ENCODE measurements at places on chromosomes 3 and 15.

GRCh38 chr3:166405896-166406295 lies 568.7 kb upstream of the BCHE start:
- DNase-seq = peak; percentile 3

GRCh38 chr15:89599021-89599420 lies 23.8 kb downstream of the TICRR start:
- DNase-seq = no peak

DNA sequence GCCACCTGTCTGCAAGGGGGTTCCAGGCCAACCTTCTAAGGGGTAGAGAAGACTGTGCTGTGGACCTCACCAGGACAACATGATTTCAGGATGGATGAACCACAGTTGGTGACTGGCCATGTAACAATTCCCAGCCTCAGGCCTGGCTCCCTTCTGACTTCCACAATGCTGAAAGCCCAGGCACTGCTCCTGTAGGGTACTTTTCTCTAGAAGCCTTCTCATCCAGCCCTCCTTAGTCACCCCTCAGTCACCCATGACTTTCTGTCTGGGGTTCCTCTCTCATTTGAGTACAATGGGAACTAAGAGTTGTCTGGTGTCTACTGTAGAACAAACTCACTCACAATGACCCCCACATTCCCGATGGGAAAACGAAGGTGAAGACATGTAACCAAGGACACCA lies 8.6 kb downstream of the ALS2CL start:
- DNase-seq = no peak

GRCh38 chr3:184757022-184757651 lies 45.3 kb upstream of the MAGEF1 start:
- peak; percentile 96 for DNase-seq

GRCh38 chr3:80087767-80088166 lies 320.0 kb upstream of the ROBO1 start:
- DNase-seq = peak; percentile 75

DNA sequence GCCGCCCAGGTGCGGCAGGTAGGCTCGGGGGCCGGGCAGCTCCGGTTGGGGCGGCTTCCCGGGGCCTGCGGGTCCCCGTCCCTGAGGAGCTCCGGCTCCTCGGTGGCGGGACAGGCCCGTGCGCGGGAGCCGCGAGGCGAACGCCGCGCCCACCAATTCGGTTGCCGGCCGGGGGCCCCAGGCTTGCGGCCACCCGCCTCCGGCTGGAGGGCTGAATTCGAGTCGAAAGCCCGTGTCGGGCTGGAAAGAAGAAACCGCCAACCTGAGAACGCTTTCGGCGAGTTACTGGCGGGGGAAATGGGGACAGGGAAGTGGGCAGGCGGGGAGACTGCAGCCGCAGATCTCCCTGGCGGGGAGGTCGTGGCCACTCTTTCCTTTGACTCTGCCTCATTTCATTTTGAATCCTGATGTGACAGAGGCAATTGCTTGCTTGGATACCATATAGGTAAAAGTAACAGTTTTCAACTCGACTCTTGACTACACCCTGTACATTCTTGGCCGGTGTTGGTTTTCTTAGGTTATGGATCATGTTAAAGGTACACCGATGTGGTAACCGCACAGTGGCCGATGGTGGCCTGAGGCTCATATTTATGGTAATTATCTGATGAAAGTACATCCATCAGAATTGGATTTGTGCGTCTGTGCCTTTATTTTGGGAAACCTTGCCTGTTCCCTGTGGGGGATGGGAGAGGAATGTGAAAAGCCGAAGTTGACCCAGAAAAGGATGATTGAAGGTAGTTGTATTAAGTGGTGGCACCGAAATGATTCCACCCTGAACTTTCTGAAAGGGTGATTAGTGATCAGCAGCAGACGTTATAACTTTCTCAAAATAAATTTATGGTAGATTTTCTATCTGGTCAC lies 1.7 kb downstream of the B3GNT5 start:
- DNase-seq = peak; percentile 10

DNA sequence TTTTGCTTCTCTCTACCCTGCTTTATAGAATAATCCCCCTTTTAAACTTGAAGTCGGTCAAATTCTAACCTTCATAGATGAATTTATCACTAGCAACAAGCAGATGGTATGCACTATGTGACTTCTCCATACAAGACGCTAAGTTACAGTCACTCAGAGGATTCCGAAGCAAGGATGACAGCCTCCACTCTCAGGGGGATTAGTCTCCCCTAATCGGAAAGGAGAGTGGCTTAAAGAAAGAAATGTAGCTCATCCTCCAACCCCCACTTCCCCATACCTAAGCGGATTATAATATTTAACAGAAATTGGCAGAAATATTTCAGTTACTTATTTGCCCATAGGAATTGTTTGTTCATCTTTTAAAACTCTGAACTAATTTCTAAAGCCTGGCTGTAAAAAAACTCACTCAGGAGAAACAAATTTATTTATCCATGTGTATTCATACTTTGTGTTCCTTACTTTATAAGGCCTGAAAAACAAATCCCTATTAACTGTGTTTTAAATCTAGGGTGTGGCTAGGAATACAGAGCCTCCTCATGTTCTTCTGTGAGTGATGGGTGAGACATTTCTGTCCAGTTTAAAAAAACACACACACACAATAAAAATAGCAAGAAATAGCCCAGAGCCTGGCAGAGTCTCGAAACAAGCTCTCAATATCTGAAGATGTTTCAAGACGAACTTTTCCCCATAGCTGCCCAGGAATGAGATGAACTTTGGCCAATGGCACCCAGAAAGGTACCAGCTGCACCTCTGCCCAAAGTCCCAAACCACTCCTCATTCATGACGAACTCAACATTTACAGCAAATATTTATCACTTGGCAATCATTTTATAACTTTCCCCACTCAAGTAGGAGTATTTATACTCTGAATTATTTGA lies 18.7 kb downstream of the SIAH2 start:
- no peak for DNase-seq

GRCh38 chr3:196471551-196471950 lies 32.0 kb downstream of the RNF168 start:
- DNase-seq = peak; percentile 41

GRCh38 chr3:14317057-14317553 lies 85.3 kb upstream of the SLC6A6 start:
- DNase-seq = no peak

DNA sequence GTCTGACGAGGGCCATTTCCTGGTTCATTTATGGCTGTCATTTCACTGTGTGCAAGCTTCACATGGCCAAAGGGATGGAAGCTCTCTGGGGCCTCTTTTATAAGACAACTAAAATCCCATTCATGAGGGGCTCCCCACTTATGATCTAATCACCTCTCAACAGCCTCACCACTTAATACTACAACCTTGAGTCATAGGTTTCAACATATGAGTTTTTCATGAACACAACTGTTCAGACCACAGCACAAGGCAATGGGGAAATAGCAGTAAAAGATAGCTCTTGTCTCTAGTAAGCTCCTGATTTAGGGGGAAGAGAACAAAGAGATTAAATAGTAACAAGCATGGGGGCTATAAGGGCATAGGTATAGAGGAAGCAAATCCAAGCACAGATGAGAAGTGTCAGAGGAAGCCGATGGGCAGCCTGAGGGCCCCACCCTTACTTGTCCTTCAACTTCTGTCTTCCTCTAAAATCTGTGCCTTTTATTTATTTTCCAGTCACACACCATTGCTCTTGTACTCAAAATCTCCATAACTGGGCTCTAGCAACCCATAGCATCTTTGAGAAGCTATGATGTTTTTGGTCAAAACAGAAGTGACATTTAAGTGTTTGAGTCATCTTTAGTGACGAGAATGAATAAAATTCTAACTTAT lies 329.1 kb downstream of the UNC13C start:
- DNase-seq = no peak

DNA sequence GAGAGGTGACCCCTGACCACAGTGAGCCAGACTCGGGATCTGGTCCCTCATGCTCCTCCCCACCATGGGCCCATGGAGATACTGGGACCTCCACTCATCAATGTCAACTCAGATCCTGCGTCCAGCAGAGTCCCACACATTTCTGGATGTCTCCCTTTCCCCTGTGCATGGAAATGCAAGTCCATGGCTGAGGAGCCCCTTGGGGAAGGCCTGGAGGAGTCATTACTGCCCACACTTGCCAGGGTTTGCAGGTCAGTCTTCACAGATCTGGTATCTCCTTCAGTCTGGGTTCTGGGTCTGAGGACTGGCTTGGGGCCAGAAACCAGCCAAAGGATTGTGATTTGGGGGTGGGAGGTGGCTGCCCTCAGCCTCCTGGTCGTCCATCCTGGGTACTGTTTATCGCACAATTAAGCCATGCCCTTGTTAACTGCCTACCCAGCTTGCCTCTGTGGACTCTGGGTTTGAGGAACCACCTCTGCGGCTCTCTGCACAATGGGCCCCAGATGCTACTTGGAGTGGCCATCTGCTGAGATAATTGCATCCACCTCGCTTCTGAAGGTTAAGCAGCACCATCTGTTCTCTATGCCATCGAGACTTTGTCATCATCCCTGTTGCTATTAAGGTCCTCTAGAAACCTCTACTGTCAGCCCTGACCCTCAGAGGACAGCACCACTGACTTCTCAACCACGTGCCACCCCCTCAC lies 49.9 kb upstream of the KLF13 start:
- no peak for DNase-seq

GRCh38 chr15:69082554-69082953 lies 68.1 kb downstream of the NOX5 start:
- DNase-seq = no peak

DNA sequence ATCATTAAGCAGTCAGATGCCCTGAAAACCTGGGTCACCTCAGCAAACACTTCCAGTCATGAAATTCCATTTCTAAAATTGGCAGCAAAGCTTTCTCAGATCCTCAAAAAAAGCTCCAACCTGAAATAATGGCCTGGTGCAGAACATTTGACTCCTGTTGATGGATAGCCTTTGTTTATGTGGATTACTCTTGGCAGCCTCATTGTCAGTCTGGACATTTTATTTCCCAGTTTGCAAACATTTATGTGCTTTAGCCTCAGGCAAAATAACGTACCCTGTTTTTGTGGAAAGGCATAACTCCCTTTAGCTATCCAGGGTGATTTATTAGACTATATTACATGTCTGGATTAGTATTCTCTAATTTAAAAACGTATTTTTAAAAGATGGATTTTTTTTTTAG lies 53.9 kb downstream of the PXYLP1 start:
- no peak for DNase-seq

DNA sequence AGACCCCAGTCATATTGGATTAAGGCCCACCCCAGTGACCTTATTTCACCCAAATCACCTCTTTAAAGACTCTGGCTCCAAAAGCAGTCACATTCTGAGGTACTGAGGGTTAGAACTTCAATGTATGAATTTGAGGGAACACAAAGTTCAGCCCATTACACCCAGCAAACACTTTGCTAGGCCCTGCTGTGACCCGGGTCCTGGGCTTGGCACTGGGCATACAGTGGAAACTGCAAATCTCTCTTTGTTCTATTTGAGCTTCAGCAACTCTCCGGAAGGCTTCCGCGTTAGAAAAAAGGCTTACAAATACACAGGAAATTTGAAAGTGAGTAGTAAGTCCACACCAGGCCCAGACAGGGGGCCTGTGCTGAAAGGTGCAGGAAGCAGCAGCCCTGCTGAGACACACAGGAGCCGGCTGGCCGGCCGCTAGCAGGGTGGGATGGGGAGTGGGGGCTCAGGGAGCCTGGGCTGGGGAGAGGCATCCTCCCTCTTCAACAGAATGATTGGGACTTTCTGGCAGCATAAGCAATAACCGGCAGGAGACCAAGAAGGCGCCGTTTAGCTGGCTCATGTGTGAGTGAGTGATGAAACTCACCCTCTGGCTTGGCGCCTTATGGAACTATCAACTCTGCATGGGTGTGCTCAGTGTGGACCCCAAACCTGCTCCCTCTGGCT lies 13.0 kb downstream of the LIPC start:
- DNase-seq = no peak

DNA sequence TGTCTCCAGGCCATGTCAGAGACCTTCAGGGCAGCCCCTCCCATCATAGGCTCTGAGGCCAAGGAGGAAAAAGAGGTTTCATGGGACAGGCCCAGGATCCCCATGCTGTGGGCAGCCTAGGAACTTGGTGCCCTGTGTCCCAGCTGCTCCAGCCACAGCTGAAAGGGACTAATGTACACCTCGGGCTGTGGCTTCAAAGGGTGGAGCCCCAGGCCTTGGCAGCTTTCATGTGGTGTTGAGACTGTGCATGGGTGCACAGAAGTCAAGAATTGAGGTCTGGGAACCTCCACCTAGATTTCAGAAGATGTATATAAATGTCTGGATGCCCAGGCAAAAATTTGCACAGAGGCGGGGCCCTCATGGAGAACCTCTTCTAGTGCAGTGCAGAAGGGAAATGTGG lies 6.6 kb upstream of the SSR3 start:
- DNase-seq = no peak

DNA sequence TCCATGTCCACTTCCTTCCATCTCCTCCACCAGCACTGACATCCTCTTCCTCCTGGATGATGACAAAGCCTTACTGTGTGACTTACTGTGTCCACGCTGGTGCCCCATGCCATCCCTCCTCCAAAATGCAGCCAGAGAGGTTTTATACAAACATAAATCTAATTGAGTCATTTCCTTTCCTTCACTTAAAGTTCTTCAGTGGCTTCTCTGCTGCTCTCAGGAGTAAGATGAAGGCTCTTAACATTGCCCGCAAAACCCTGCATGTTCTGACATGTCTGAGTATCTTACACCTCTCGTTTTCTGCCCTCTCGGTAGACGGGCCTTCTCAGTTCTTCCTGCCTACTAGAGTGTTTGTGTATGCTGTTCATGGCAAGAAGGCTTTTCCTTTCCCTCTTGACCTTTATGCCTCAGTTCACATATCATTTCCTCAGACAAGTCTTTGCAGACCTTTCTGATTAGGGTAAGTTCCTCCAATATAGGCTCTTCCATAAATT lies 175.5 kb downstream of the CFAP20DC start:
- DNase-seq = peak; percentile 38

DNA sequence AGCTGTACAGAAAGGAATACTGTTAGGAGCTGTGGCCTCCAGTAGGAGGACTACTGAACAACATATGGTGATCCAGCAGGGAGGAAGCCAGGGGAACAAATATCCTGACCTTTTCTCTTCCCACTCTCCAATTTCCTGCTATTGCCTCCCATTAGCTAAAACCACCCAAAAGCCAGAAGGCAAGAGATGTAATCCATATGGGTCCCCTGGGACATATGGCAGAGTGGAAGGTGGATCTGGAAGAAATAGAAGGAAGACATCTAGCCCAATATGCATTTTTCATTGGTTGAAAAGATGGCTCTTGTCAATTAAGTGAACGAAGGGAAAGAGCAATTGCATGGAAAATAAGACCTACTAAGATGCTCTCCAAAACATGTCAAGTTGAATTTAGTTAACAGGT lies 167.2 kb downstream of the CNTN3 start:
- DNase-seq = no peak

GRCh38 chr15:62942428-62942827 lies 100.1 kb upstream of the TPM1 start:
- no peak for DNase-seq

DNA sequence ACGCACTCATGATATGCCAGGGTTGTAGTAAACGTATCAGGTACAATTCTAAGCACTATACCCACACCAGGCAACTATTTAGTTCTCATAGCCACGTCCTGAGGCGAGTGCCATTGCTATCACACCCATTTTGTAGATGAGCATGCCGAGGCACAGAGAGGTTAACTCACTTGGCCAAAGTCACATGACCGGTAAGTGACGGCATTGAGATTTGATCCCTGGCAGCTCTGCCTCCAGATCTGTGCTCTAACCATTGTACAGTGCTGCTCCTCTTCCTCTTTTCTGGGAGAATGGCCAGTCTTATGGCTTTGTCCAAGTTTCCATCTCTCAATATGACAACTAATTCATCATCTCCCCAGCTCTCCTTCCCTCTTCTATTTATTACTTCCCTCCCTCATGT lies 18.9 kb upstream of the ATP2B2 start:
- DNase-seq = no peak

- no peak for DNase-seq
These were observed 83.3 kb downstream of the SNRK start for GRCh38 chr3:43369404-43370292.

Data from fibroblast of skin of right quadriceps (primary cell).